AG08396 (cell line): ENCODE measurements at places on chromosomes 2 and 18.

- DNase-seq, result peak; percentile 36
Measured at GRCh38 chr2:33602201-33602830, 3.2 kb upstream of the FAM98A start.

GRCh38 chr2:177541258-177541991 lies 148.9 kb downstream of the AGPS start:
- no peak for DNase-seq

DNA sequence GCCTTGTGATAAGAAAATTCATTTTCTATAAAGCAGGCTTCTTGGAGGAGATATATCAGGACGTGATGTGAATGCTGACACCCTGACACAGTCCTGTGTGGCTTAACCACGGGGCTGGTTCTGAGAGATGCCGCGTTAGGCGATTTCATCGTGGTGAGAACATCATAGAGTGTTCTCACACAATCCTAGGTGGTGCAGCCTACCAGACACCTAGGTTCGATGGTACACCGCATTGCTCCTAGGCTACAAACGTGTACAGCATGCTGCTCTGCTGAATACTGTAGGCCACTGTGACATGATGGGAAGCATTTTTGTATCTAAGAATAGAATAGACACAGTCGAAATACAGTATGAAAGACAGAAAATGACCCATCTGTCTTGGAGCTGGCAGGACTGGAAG lies 82.5 kb downstream of the TNFRSF11A start:
- no peak for DNase-seq

DNA sequence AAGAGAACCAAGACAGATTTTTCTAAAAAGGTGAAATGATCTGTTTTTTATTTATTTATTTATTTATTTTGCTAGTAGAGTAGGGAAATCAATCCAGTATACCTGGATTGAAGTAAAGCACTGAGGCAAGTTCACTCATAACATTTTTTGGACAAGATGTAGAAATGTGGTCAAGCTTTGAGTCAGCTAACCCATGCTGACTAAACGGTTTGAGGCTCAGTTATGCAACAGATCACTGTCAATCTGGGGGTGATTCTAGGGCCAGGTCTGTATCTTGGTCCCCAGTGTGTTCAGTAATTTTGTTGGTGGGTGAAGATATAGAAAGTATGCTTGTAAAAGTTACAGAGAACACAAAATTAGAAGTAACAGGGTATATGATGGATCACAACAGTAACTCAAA lies 60.2 kb downstream of the RMDN2 start:
- peak; percentile 14 for DNase-seq

DNA sequence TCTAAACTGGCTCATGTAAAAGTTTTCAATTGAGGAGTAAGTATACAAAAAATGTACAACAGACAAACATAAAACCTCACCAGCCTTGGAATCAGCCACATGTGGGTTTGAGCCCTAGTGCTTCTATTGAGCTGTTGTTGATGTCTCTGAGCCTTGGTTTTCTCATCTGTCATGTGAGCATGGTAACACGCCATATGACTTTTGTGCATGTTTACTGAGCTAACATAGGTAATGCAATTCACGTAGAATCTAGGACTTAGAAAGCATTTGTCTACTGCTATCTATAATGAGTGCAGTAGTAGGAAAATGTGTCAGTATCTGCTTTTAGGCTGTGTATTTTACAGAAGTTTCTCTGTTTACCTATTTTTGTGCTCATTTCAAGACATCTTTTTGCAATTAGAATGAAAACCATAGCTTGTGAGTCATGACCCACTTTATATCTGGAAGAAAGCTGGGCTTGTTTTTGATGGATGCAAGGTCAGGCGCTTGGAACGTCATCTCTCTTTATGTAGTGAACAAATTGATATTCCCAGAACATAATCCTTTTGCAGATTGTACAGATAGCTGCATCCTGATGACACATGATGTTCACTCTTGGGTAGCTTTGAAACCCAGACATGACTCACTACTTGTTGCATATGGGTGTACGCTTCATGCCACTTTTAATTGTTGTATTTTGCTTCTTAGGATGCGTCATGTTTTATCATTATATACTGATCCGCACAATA lies 94.3 kb downstream of the RNF144A start:
- DNase-seq, result no peak

DNA sequence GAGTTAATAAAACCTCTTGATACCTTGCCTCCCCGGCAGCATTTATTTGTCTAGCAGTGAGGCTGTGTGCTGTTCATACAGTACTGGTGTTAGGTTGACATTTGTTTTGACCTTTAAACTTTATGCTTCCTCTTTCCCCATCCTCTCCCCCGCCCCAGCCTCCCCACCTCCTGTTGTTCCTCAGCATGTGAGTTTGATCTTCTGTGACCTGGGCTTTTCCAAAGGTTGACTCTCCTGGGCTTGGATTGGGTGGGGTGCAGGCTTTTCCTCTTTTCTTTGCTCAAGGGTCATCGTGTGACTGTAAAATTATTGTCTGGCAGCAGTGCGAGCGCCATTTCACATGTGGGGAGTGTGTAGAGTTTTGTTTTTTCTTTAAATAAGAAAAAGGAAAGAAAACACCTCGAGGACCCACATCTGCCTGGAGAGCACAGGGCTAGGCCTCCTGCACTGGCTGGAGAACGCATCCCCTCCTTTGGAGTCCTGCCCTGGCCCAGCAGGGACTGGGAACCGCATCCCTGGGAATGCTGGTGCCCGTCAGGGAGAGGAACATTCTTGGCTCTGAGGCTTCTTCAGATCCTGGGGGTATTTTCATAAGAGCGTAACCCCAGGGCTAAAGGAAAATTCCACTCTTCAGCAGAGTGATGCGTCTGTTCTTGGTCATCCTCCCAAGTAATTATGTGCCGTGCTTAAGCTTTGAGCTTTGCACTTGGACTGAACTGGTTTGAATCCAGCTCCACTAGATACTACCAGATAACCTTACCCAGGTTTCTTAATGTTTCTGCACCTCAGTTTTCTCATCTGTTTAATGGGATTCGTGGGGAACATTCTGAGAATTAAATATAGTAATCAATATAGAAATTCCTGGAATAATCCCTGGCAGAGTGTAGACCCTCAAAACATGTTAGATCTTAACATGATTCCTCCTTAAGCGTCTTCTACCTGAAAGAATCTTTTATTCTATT lies 91.5 kb downstream of the SETBP1 start:
- DNase-seq, result no peak

DNA sequence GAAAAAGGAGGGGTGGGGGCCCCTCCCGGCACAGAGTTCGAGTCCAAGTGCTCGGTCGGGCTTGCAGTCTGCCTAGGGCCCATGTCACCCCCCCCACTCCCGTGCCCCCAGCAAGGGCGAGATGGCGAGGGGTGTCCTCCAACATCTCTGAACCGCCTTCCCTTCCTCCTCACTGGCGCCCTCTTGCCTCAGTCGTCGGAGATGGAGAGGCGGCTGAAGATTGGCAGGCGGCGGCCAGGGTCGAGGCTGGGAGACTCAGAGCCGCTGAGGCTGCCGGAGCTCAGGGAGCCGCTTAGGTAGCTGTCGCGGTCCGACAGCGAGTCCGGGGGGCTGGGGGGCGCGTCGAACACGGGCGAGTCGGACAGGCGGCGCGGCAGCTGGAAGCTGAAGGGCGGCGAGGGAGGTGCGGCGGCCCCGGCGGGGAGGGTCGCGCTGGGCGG lies 2.3 kb downstream of the ZFP36L2 start:
- peak; percentile 38 for DNase-seq

GRCh38 chr2:213411582-213412289 lies 127.5 kb downstream of the SPAG16 start:
- DNase-seq, result no peak
